Astrocyte (in vitro differentiated cells and primary cell): ENCODE measurements at places on chromosomes 6 and 20.

- no peaks in the 10 kb centered on the region for H3K27me3 ChIP-seq
- H3K27ac ChIP-seq, result no peak overlapping the region
- DNase-seq, result peak; percentile 59
- no peaks in the 10 kb centered on the region for H3K4me1 ChIP-seq
- no peak overlapping the region for H3K4me3 ChIP-seq
Observed at GRCh38 chr20:14986026-14986655, 648.7 kb upstream of the FLRT3 start.

DNA sequence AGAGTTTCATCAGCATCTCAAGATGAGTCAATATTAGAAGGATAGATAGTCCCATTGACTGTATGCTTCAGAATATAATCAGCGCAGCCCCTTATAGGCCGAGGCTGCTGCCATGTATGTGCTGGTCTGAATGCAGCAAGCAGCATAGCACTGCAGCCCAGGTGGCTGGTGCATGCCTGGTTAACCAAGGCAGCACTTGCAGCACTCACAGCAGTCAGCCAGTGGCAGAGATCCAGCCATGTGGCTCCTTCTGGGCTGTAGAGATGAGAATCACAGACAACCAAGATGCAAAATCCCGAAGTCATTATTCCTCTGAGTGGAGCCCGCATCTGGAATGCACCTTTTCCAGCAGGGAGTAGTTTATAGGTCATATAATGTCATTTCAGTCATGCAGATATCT lies 251.9 kb downstream of the UST start:
- H3K4me3 ChIP-seq, result no peak overlapping the region
- no peaks in the 10 kb centered on the region for H3K27me3 ChIP-seq
- peaks cover 16% of the 10 kb centered on the region for H3K4me1 ChIP-seq
- DNase-seq, result peak; percentile 22
- H3K36me3 ChIP-seq, result no peaks in the 10 kb centered on the region

DNA sequence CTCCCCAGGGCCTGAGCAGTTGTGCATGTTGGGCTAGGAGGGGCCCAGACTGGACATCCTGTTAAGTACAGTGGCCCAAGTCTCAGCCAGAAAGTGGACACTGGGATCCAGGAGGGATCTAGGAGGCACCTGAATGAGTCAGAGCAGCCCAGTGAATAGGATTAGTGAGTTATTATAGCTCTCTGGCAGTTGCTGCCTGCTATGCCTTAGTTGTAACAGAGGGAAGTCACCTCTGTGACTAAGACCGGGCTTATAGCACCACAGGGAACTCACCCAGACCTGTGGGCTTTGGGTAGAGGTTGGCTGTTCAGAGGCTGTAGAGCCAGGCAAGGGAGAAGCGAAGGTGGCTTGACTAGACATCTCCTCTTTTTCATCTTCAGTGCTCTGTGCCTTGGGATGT lies 39.0 kb upstream of the AAR2 start:
- H3K27me3 ChIP-seq, result no peaks in the 10 kb centered on the region
- H3K27ac ChIP-seq, result no peak overlapping the region
- no peaks in the 10 kb centered on the region for H3K4me1 ChIP-seq

DNA sequence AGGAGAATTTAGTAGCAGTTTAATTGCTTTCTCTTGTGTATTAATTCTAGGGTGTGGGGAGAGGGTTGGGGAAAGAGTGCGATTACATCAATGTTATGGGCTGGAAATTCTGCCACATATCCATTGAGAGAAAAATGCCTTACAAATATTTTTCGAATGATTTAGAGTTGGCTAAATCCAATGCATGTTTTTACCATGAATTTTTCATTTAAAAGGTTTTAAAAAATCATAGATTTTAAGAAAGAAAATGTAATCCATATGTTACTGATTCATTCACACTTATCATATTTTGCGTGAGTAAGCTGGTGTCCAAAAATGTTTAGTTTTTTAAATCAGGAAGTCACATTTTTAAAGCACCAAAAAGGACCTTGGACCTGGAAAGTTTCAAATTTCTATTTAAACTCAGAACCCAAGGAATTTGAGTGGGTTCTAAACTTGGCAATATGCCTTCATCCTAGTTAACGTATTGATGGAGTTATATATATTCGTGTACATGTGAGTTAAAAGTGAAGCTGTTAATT lies 627.4 kb upstream of the CITED2 start:
- H3K36me3 ChIP-seq, result no peaks in the 10 kb centered on the region
- no peaks in the 10 kb centered on the region for H3K27me3 ChIP-seq
- no peak overlapping the region for H3K4me3 ChIP-seq
- H3K27ac ChIP-seq, result no peak overlapping the region
- H3K4me1 ChIP-seq, result no peaks in the 10 kb centered on the region

DNA sequence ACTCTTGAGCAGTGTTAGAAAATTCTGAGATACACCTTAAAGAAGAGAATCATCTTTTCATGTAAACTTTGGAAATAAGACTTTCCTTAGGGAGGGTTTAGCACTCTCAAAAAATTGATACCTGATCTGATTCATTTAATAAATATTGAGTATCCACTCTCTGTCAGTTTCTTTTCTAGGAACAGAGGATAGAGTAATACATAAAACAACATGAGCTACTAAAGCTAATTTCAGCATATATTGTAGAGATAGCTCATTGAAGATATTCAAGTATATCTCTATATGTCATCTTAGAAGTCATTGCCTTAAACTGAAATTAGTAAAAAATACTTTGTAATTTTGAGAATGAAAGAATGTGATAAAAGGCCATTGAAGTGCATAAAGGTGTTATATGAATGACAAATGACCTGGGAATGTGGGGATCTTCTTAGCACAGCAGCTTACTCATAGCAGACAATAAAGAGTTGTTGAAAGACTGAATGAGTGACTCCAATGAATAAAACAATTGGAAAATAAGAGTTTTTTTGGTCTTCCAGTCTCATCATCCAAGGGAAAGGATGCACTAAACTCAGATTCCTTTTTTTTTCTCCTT lies 29.2 kb downstream of the RHAG start:
- H3K4me1 ChIP-seq, result no peaks in the 10 kb centered on the region
- DNase-seq, result no peak
- no peak overlapping the region for H3K4me3 ChIP-seq
- H3K27ac ChIP-seq, result no peak overlapping the region

DNA sequence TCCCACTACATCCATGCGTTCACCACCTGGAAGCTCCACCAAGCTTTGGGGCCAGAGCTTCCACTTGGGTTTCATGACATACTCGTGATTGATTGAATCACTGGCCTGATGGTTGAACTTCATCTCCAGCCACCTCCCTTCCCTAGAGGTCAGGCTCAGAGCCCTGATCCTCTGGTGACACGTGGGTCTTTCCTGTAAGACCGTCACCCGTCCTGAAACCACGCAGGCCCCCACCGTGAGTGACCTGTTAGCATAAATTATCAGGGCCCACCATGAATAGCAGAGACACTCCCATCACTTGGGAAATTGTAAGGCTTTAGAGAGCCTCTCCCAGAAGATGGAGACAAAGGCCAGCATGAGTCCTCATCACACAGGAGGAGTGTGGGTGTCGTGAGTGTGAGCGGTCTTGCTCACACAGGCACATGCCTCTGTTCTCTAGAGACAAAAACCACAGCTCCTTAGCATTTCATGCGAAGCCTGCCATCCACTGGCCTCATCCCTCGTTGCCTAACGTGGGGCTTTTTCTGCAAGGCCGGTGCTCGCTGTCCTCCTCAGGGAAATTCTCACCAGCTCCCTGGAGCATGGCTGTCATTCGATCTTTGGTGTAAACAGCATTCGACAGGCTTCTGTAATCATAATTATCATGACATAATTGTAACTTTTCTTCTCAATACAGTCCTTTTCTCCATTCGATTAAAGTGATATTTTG lies 65.1 kb upstream of the DUSP22 start:
- no peak for DNase-seq
- H3K36me3 ChIP-seq, result no peaks in the 10 kb centered on the region
- H3K4me1 ChIP-seq, result no peaks in the 10 kb centered on the region
- no peak overlapping the region for H3K4me3 ChIP-seq
- H3K27ac ChIP-seq, result no peak overlapping the region
